ENCODE measurements at places on chromosomes 5 and 9. TPM values are rescaled to one million over a fixed set of nuclear protein-coding genes. Genes with fewer than 3 reads are reported as not detected.

DNA sequence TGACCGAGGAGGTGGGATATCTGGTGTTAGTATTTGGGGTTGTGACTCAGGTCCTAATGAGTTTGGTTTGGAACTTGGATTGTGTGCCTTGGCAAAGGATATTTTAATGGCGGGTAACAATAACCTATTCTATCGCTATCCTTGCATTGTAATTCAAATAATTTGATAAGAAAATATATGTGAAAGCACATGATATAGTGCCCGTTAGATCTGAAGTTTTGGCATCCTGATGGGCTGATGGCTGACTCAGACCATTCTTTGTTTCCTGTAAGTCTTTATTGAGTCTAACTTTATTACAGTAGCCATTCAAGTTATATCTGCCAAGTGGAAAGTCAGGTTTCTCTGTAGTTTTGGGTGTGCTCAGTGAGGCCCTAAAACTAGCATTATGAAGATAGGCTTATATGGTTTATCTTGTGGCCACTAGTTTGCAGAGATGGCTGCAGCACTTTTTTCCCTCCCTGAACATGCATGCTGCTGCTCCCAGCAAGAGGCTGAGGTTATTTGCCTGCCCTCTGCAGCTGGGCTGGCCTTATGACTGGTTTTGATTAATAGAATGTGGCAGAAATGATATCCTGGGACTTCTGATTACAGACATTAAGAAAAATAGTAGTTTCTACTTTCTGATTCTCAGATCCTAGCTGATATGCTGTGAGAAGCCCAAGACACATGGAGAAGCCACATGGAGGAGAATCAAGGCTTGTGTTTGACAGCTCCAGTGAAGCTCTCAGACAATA lies 46.6 kb downstream of the CFAP95 start:
- no peak for DNase-seq
- no peaks in the 10 kb centered on the region for H3K4me1 ChIP-seq
- H3K36me3 ChIP-seq = no peaks in the 10 kb centered on the region
- no peak overlapping the region for H3K27ac ChIP-seq
- H3K4me3 ChIP-seq = no peak overlapping the region
- H3K27me3 ChIP-seq = no peaks in the 10 kb centered on the region

GRCh38 chr5:143397302-143398052 lies 6.0 kb downstream of the NR3C1 start:
- peak overlapping the region; percentile 9 for H3K4me3 ChIP-seq
- no peaks in the 10 kb centered on the region for H3K27me3 ChIP-seq
- no peak overlapping the region for H3K27ac ChIP-seq
- H3K36me3 ChIP-seq = no peaks in the 10 kb centered on the region
- peaks cover 10% of the 10 kb centered on the region for H3K4me1 ChIP-seq
- DNase-seq = no peak

DNA sequence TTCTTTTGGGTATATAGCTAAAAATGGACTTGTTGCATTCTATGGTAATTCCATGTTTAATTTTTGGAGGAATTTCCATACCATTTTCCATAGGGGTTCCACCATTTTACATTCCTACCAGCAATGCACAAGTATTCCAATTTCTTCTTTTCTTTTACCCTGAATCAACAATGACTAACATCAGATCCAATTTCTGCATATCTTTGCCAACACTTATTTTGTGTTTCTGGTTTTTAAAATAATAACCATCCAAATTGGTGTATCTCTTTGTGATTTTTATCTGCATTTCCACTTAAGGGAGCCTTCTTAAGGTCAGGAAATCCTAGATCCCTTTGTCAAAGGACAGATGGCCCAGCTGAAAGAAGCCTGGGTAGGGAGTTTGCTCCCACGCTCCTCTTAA lies 29.5 kb upstream of the SMU1 start:
- H3K4me3 ChIP-seq = no peak overlapping the region
- no peak overlapping the region for H3K27ac ChIP-seq
- H3K4me1 ChIP-seq = no peaks in the 10 kb centered on the region
- DNase-seq = no peak
- no peaks in the 10 kb centered on the region for H3K27me3 ChIP-seq
- no peaks in the 10 kb centered on the region for H3K36me3 ChIP-seq

GRCh38 chr9:120713257-120714087 lies 798 bp downstream of the MEGF9 start:
- DNase-seq = peak; percentile 61
- peaks cover 5% of the 10 kb centered on the region for H3K4me1 ChIP-seq
- no peaks in the 10 kb centered on the region for H3K27me3 ChIP-seq
- H3K4me3 ChIP-seq = peak overlapping the region; percentile 76
- H3K27ac ChIP-seq = no peak overlapping the region

Gene NINJ1
- total RNA-seq = 66.8 TPM

Gene TRIM32
- total RNA-seq = 19.9 TPM

Gene ORM2
- total RNA-seq = not detected

- no peak overlapping the region for H3K4me3 ChIP-seq
- H3K27me3 ChIP-seq = no peaks in the 10 kb centered on the region
- no peak for DNase-seq
- no peak overlapping the region for H3K27ac ChIP-seq
- no peaks in the 10 kb centered on the region for H3K4me1 ChIP-seq
- no peaks in the 10 kb centered on the region for H3K36me3 ChIP-seq
Observed at GRCh38 chr9:99093492-99093791, 11.5 kb upstream of the TGFBR1 start.

GRCh38 chr9:113155911-113156588 lies 5.2 kb downstream of the SLC31A2 start:
- no peaks in the 10 kb centered on the region for H3K27me3 ChIP-seq
- H3K4me3 ChIP-seq = no peak overlapping the region
- no peaks in the 10 kb centered on the region for H3K4me1 ChIP-seq
- DNase-seq = no peak
- H3K36me3 ChIP-seq = no peaks in the 10 kb centered on the region

- H3K36me3 ChIP-seq = no peaks in the 10 kb centered on the region
- no peak overlapping the region for H3K4me3 ChIP-seq
- DNase-seq = no peak
- H3K4me1 ChIP-seq = no peaks in the 10 kb centered on the region
- H3K27ac ChIP-seq = no peak overlapping the region
Observed at GRCh38 chr5:107776506-107776905, 105.8 kb upstream of the EFNA5 start.

Measured in aorta (tissue), 5 donors.